ENCODE measurements at places on chromosomes 16 and 17.

DNA sequence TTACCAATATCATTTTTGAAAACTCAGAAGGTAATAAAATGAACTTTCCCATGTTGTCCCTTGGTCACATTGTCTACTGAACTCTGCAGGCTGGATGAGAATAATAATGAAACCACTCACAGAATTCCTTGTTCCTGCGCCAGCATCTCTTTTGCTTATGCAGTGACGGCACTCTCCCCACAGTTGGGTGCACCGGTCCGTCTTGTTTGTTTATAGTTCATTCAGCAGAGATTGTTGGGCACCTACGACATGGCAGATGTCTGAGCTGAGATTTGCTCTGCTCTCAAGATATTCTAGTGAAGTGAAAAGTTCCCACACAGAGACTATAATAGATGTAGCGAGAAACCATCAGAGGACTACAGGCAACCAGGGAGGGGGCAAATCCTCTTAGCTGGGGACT, 375.7 kb upstream of the CDH11 start:
- DNase-seq = no peak

DNA sequence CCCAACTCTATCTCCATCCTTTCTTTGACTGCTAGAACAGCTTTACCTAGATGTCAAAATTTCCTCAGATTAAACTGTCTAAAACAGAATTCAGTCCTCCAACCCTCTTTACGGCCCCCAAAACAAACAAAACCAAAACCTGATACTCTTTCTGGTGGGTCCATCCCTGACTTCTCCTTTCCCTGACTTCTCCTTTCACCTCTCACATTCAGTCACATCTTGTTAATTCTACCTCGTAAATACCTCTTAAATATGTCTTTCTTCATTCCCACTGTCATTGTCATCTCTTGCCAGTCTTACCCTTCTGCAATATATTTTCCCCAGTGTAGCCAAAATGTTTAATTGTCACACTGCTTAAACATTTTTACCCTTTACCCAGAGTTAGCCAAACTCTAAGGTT, 4.6 kb downstream of the PPM1E start:
- no peak for DNase-seq

DNA sequence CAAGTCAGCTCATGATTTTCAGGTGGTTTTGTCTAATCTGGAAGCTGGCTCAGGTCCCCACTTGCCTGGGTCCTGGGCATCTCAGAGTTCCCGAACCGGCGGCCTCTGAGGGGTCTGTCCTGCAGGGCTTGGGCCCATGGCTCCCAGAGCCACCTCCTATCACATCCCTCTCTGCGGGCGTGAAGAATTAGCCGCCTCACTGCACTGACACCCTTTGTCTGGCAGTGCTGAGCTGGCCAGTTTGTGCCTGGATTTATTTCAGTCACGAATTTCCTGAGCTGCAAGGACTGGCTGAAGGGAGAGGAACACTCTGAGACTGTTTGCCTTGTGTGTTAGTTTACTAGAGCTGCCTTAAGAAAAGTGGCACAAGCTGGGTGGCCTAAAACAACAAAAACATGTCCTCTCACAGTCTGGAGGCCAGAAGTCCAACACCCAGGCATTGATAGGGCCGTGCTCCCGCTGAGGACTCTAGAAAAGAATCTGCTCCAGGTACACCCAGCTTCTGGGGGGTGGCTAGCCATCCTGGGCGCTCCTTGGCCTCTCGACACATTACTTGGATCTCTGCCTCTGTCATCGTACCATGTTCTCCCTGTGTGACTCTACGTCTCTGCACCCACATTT, 217.5 kb upstream of the DYNLRB2 start:
- DNase-seq = no peak

- no peak for DNase-seq
Measured at GRCh38 chr16:57061084-57061905, 31.1 kb upstream of the CPNE2 start.

DNA sequence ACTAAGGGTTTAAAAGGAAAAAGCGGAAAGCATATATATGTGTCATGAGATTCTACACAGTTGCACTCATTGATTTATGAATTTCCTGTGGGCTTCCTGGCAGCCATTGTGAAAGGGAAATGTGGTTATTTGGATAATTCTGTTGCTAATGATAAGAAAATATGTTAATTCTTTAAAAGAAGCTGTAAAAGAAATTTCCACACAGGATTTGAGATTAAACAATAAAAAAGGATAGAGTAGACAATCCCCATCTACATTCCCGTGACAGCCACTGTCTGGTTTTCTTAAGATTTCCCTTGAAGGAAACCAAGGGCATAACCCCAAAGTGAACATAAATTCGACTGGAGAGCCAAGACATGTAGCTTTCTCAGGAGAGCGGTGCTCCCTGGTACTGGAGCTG, 397.5 kb downstream of the CPPED1 start:
- DNase-seq = no peak

GRCh38 chr17:57556977-57557376, 188.1 kb downstream of the CCDC182 start:
- DNase-seq = no peak

DNA sequence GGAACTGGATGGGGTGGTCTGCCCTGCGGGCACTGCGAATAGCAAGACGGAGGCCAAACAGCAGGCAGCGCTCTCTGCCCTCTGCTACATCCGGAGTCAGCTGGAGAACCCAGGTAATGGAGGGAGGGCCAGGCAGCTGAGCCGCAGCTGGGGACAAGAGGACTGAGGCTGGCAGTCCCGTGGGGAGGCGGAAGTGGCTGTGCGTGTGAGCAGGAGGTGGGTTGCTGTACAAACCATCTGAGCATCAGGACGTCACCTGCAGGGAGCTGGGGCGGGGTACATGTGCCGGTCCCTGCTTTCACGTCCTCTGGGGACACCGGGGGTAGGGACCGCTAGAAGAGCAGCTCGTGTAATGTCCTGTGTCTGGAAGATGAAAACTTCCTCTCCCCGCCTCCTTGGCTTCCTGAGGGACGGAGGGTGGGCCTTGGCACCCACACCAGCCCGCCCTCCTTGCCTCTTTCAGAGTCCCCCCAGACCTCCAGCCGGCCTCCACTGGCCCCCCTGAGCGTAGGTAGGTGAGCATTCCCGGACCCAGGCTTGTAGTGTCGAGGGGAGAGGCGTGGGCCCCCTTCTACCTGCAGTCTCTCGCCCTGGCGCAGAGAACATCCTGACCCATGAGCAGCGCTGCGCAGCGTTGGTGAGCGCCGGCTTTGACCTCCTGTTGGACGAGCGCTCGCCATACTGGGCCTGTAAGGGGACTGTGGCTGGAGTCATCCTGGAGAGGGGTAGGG, 3.7 kb downstream of the ADAD2 start:
- DNase-seq = no peak

GRCh38 chr16:55078699-55079410, 148.2 kb downstream of the IRX5 start:
- DNase-seq = no peak

- DNase-seq = no peak
Measured at GRCh38 chr16:11581678-11582077, 5.0 kb downstream of the LITAF start.

DNA sequence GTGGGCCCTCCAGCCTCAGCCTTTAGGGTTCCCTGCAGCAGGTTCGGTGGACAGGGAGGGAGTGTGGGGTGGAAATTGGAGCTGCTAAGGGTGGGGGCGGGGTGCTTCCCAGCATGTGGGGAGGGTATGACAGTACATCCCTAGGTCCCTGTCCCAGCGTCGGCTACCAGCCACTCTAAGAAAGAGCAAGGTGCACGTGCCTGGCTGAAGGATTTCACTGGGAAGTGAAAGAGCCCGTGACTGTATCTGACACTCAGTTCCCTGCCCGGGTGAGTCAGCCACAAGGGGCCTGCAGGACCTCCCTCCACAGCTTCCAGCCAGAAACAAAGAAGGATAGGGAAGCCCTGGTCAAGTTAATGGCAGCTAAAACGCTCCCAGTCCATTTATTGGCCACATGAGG, 4.1 kb downstream of the SNRNP25 start:
- no peak for DNase-seq

DNA sequence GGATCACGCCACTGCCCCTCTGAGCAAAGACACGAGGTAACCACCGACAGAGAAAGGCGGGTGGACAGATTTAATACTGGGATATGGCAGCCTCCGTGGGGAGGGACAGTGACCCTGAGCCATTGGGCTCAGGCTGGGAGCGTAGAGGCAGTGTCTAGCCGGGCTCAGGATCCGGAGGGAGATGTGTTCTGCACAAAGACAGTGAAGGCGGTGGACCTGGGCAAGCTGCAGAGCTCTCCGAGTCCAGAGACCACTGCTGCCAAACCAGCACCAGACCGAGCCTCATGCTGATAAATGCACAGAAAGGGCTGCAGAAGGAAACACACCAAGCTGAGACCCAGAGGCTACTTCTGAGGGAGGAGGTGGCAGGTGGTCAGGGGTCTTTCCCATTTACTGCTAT, 26.5 kb upstream of the MTSS2 start:
- no peak for DNase-seq

DNA sequence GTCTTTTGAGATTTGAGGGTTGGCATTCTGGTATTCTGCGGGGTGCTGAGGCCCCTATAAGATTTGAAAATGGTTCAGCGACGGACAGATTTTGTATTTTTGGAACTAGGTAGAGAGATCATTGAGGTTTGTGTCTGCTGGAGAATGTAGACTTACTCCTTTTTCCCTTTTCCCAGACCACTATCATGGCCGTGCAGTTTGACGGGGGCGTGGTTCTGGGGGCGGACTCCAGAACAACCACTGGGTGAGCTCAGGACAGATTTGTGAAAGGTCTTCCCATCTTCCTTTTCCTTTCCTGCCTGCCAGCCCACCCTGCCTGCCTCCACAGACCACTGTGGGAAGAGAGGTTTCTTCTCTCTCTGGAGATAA, 572 bp downstream of the PSMB6 start:
- no peak for DNase-seq

DNA sequence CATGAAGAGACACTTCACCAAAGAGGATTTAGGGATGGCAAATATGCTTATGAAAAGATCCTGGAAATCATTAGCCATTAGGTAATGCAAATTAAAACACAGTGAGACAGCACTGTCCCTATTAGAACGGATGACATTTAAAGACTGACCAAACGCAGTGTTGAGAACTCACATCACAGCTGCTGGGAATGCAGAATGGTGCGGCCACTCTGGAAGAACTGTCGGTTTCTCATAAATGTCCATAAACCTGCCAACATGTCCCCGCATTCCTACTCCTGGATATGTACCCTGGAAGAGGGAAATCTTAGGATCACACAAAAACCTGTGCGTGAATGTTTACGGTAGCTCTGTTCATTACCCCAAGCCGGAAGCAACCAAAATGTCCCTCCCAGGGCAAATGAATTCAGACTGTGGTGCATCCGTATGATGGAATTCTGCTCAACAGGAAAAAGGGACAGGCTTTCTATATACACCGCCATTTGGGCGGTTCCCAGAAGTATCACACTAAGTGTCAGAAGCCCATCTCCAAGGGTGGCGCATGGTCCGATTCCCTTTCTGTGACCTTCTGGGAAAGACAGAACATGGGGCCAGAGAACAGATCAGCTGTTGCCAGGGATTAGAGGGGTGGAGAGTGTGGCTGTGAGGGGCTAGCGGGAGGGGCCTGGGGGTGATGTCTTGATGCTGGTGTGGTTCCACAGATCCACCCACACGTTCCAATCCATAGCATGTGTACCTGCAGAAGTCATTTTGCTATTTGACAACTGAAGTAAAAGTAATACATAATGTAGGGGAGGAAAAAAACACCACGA, 197.2 kb upstream of the CHMP6 start:
- DNase-seq = no peak

- no peak for DNase-seq
Measured at GRCh38 chr16:8798174-8798527, 512 bp downstream of the PMM2 start.

DNA sequence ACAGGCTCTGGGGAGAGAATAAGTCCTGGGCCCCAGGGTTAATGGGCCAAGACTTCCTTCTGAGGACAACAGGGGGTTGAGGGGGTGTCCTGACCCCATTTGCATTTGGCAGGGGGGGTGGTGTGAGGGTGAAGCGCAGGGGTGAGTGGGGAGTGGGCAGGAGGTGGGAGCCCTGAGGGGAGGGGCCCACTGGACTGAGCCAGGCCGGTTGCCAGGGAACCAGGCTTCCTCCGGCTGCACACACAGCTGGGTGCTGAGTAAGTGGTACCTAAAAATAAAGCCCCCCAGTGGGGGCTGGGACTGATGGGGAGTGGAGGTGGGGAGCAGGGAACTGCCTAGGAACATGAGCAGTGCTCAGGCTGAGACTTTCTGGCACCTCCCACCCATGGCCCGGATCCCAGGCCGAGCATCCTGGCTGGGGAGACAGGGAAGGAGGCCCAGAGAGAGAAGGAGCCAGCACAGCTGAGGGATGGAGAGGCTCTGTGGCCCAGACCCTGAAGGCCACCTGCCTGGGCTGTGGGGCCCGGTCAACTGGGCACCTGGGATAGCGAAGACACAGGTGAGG, 7.5 kb upstream of the RASD1 start:
- DNase-seq = no peak
